ENCODE measurements at places on chromosomes 1 and 21.

GRCh38 chr1:112934577-112934976, 21.4 kb downstream of the SLC16A1 start:
- DNase-seq = no peak

GRCh38 chr1:101698681-101699080, 298.0 kb downstream of the OLFM3 start:
- no peak for DNase-seq

DNA sequence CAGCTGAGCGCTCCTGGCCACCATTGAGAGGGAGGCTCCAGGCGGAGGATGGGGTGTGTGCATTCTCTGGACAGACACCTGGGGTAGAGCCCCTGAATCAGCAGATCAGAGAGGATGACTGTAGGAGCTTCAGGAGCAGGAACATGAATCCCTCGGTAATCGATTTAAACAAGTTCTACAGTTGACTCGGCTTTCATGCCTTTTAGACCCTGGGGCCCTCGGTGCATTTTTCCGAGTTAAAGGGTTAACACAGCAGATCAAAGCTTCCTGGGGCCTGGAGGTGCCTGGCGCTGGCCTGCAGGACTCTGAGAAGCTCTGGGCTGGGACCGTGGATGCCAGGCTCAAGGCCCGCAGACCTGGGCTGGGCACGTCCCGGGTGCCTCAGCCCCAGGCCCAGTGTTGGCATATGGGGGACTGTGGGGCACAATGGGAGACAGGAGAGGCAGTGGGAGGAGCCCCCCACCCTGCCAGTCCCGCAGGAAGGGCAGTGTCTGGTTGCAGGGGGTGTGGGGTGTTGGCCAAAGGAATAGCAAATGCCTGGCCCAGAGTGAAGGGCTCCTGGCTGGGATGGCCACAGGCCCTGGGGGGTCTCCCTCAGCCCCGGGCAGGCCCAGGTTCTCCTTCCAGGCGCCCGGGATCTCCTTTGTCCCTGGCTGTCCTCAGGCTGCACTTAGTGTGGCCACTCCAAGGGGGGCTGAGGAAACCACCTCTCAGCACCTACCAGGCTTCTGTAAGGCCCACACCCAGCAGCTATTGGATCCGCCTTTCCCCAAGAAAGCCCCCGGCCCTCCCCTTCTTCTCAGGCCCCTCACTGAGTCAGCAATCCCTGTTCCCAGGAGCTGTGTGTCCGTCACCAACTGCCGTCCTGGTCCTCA, 40.1 kb downstream of the SLX9 start:
- DNase-seq = no peak

DNA sequence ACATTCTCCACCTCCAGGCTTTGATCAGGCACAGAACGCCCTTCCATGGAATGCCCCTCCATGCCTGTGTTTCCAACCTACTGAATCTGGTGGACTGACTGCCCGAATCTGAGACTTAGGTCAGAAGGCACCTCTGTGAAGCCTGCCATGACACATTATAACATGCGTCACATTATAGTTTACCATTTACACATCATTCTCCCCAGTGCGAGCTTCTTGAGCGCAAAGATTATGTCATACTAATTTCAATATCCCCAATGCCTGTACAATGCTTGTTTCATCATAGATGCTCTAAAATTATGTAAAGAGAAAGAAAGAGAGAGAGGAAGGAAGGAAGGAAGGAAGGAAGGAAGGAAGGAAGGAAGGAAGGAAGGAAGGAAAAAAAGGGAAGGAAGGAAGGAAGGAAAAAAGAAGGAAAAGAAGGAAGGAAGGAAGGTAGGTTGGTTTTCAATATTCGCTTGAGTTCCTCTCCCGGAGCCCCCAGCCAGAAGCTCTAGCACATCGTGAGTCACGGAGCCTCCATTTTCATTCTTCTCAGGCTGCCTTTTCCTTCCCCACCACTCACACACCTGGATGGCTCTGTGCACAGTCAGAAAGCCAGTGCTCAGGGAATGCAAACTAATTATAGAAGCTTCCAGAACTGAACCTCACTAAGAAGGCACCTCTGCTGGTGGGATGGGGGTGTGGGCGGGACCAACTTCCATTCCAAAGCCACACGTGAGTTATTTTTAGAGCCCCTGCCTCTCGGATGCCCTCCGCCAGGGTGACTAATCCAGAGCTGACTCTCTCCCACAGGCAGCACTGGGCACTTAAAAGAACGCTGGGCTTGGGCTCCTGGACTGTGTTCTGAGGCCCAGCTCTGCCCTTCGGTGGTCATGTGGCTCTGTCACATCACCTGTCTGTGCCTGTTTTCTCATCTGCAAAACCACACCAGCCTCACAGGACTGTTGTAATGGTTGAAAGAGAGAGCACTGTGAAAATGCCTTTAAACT, 27.4 kb downstream of the LAMB3 start:
- no peak for DNase-seq

DNA sequence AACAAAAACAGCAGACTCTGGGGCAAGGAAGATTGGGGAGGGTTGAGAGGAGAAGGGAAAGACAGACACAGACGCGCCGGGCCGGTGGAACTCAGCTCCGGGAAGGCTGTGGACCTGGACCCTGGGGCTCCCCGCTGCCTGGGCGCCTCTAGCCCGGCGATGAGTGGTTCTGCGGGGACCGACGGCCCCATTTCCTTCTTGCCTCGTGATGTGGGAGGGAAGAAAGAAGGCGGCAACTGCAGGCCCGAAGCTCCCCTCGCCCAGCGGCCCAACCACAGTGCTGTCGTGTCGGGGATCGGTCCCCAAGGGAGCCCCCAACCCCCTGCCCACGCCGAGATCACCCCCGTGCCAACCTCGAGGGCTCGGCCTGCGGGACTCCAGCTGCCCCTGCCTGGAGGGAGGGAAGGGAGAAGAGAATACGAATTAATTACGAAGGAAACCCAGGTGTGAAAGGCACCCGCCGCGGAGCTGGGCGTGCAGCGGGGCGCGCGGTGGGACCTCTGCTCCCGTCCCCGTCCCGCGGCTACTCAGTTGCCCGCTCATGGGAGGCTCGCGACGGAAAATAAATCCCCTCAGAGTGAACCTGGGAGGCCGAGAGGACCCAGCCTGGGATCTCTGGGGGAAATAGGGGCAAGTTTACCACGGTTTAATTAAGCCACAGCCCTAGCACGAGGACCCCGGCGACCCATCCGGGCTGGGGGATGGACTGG, 7.4 kb downstream of the FOXD3 start:
- no peak for DNase-seq

- DNase-seq = no peak
Measured at GRCh38 chr1:162400790-162401355, 11.1 kb downstream of the SH2D1B start.
